ENCODE measurements at places on chromosomes 7 and 10.
A peak's percentile ranks its signal among the peaks of the same experiment; 100 is the strongest.

DNA sequence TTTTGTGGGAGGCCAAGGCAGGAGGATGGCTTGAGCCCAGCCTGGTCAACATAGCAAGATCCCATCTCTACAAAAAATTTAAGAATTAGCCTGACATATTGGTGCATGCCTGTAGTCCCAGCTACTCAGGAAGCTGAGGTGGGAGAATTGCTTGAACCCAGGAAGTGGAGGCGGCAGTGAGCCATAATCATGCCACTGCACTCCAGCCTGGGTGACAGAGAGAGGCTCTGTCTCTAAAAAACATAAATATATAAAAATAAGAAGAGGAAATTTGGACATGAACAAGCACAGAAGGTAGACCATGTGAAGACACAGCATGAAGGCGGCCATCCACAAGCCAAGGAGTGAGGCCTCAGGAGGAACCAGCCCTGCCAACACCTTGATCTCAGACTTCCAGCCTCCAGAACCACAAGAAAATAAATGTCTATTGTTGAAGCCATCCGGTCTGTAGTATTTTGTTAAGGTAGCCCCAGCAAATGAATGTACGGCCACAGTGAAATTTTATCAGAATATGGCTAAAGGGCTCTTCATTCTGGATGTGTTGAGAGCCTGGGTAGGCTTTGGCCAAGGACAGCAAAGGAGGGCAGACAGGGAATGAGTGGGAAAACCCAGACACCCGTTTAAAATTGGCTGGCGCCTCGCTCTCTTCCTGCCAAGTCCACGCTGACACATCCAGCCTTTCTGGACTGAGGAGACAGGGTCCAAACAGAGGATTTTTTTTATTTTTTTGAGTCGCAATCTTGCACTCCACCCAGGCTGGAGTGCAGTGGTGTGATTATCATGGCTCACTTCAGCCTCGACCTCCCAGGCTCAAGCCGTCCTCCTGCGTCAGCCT is 12.9 kb upstream of the GRID2IP start:
- H3K27ac ChIP-seq, result no peak overlapping the region
- no peak for DNase-seq
- no peak overlapping the region for H3K4me3 ChIP-seq
- H3K4me1 ChIP-seq, result no peaks in the 10 kb centered on the region
- peaks cover 3% of the 10 kb centered on the region for H3K27me3 ChIP-seq

GRCh38 chr10:116688741-116689495 is 53.4 kb downstream of the HSPA12A start:
- no peaks in the 10 kb centered on the region for H3K36me3 ChIP-seq
- no peaks in the 10 kb centered on the region for H3K4me1 ChIP-seq
- no peaks in the 10 kb centered on the region for H3K27me3 ChIP-seq
- H3K27ac ChIP-seq, result no peak overlapping the region
- no peak overlapping the region for H3K4me3 ChIP-seq

GRCh38 chr7:113731571-113731970 is 187.2 kb downstream of the PPP1R3A start:
- no peak overlapping the region for H3K4me3 ChIP-seq
- no peaks in the 10 kb centered on the region for H3K36me3 ChIP-seq
- no peak for DNase-seq
- H3K27me3 ChIP-seq, result no peaks in the 10 kb centered on the region
- no peak overlapping the region for H3K27ac ChIP-seq

DNA sequence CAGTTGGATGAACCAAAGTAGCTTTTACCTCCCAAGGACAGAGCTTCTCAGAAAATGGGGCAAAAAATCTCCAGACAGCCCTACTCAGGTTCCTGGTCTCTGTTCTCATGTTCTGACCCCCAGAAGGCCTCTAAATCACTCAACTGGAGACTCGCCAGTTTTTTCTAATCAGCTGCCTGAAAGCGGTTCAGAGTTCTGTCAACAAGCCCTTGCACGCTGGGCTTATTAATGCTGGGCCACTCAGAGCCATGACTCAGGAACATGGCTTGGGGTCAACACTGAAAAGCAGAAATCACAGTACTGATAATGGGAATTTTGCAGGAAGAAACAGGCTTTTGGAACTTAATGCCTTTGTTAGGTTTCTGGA is 15.3 kb downstream of the ECHDC3 start:
- H3K36me3 ChIP-seq, result peaks cover 19% of the 10 kb centered on the region
- peak; percentile 85 for DNase-seq
- H3K4me3 ChIP-seq, result no peak overlapping the region
- H3K4me1 ChIP-seq, result peaks cover 11% of the 10 kb centered on the region

DNA sequence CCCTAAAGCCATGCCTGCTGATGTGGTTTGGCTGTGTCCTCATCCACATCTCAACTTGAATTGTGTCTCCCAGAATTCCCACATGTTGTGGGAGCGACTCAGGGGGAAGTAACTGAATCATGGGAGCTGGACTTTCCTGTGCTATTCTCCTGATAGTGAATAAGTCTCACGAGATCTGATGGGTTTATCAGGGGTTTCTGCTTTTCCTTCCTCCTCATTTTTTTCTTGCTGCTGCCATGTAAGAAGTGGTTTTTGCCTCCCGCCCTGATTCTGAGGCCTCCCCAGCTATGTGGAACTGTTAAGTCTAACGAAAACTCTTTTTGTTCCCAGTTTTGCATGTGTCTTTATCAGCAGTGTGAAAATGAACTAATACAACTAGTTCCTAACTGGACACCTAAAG is 11.8 kb downstream of the MACROH2A2 start:
- no peak overlapping the region for H3K4me3 ChIP-seq
- no peaks in the 10 kb centered on the region for H3K4me1 ChIP-seq
- no peaks in the 10 kb centered on the region for H3K36me3 ChIP-seq
- DNase-seq, result no peak
- no peak overlapping the region for H3K27ac ChIP-seq

DNA sequence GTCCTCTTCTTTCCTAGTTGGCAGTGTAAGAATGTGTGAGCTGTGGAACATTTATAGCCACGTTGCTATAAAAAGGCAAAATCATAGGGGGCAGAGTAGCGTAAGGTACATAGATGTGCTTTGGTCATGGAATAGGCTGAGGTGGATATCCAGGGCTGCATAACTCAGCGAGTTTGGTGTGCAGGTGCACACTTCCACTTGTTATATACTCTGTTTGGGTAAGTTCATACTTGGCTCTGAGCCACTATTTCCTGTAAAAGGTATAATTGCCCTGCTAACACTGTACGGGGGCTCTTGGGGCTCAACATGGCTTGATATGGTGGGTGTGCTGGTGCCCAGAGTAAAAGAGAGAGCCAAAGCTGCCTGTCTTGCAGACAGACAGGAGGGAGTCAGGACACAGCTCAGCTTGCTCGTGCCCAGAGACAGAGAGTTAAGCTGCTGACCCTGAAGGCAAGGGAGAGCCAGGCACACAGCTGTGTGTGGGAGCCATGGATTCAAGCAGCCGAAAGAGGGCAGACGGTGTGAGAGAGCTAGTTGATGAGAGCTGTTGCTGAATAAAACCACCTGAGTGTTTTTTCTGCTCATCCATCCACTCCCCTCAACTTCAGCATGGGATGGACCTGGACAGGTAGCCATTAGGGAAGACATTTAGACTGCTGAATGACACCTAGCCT is 126.7 kb downstream of the DKK1 start:
- H3K36me3 ChIP-seq, result no peaks in the 10 kb centered on the region
- DNase-seq, result no peak
- no peak overlapping the region for H3K27ac ChIP-seq
- no peaks in the 10 kb centered on the region for H3K4me1 ChIP-seq

DNA sequence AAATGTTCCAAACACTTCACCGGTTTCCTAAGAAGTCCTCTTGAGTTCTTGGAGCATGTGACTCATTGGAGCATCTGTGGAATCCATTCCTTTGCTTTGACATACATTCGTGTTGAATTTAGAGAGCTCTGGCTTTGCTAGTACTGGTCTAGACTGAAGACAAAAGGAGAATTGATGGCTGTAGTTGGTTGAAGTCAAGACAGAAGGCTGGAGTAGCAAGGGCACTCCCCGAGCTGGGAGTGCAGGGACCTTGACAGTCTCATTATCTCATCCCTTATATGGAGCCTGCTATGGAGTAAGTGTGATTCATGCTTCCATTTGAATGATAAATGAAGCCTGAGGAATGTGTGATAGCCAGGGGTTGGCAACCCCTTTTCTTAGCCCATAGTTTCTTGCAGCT is 1249.1 kb downstream of the TYW1 start:
- H3K36me3 ChIP-seq, result no peaks in the 10 kb centered on the region
- H3K27me3 ChIP-seq, result no peaks in the 10 kb centered on the region
- H3K27ac ChIP-seq, result no peak overlapping the region
- DNase-seq, result no peak

DNA sequence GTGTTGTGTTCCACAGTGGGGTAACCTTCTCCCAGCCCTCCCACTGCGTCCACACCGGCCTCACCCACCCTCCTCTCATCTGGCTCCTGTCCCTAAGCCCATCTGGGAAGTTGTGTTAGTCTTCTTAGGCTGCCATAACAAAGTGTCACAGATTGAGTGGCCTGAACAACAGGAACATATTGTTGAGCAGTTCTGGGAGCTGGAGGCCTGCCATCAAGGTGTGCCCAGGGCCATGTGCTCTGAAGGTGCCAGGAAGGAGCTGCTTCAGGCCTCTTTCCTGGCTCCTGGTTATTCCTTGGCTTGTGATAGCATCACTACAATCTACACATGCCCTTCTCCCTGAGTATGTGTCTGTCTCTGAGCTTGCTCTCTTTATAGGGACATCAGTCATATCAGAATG is 327.6 kb upstream of the COBL start:
- H3K4me3 ChIP-seq, result no peak overlapping the region
- peaks cover 45% of the 10 kb centered on the region for H3K4me1 ChIP-seq
- H3K27ac ChIP-seq, result no peak overlapping the region
- DNase-seq, result no peak

DNA sequence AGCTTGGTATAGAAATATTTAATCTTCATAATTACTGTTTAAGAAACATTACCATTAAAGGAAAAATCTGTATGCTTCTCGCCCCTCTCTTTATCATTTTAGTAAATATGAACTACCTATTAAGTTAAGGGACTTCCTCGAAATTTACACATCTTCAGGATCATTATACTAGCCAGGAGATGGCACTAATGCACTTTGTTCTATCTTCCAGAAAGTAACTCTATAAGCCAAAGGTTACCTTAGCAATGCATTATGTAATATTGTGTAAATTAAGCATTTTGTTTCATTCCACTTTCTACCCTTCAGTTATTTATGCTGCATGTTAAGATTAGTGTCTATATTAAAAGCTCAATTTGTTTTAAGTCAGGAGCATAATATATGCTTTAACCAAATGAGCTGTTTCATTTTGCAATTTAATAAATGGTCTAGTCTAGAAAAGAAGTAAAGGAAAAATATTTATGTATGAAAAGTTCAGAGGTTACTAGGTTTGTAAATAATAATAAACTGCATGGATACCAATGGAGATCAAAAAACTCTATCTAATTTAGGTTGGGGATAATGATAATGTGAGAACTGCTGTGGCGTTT is 128.5 kb downstream of the ANKRD7 start:
- H3K27me3 ChIP-seq, result no peaks in the 10 kb centered on the region
- DNase-seq, result peak; percentile 17
- H3K27ac ChIP-seq, result no peak overlapping the region
- no peaks in the 10 kb centered on the region for H3K36me3 ChIP-seq
- H3K4me1 ChIP-seq, result no peaks in the 10 kb centered on the region

- H3K4me1 ChIP-seq, result peaks cover 78% of the 10 kb centered on the region
- no peak overlapping the region for H3K4me3 ChIP-seq
- no peaks in the 10 kb centered on the region for H3K27me3 ChIP-seq
- H3K27ac ChIP-seq, result no peak overlapping the region
- no peak for DNase-seq
These were observed 27.6 kb upstream of the RNF32 start for GRCh38 chr7:156612930-156613329.

Data from large intestine (tissue), 12 donors.